ENCODE measurements at places on chromosomes 3 and 15.

- no peak for DNase-seq
These were observed 19.0 kb downstream of the ARL14 start for GRCh38 chr3:160695915-160696327.

DNA sequence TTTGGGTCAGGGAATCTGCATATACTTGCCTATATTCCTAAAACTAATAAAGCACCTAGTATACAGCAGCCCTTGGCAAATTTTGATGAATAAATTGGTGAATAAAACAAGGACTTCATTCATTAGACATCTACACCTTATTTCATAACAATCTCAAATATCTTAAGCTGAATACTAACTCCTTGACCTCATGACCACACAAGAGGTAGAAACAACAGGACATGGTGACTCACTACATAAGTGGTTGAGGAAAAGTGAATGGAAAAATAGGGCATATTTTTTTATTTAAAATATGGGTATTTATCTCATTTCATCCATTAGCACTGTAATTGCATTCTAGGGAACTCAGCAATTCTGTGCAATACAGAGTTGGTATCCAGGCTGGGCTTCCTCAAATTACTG, 7.8 kb upstream of the STAC start:
- DNase-seq, result no peak

GRCh38 chr15:64067564-64068030, 21.3 kb upstream of the DAPK2 start:
- peak; percentile 74 for DNase-seq

GRCh38 chr3:20990896-20991295, 760.1 kb downstream of the ZNF385D start:
- DNase-seq, result no peak

DNA sequence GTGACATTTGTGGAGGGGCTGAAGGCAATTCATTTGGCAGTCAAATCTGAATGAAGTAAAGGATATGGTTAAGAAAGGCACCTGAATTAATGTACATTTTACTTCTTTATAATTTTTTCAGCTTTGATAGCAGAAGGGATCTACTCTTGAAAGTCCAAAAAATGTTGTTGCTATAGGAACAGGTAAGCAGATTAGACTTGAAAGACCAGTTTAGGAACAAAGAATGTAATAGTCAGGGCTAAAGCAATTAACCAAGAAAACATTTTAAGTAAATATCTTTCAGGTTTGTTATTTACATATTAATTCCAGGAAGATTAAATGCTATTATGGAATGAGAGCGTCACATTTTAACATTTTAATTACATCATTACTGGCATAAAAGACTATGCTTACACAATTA, 1.1 kb downstream of the ATP13A4 start:
- no peak for DNase-seq

- peak; percentile 53 for DNase-seq
These were observed 402.2 kb upstream of the PROK2 start for GRCh38 chr3:72187131-72187530.
